Stimulated activated CD8-positive, alpha-beta memory T cell treated with anti-CD3 and anti-CD28 coated beads, Interleukin-7, amount 100 ng/mL, for 48 hours (primary cell): ENCODE measurements at places on chromosomes 1 and 21.

DNA sequence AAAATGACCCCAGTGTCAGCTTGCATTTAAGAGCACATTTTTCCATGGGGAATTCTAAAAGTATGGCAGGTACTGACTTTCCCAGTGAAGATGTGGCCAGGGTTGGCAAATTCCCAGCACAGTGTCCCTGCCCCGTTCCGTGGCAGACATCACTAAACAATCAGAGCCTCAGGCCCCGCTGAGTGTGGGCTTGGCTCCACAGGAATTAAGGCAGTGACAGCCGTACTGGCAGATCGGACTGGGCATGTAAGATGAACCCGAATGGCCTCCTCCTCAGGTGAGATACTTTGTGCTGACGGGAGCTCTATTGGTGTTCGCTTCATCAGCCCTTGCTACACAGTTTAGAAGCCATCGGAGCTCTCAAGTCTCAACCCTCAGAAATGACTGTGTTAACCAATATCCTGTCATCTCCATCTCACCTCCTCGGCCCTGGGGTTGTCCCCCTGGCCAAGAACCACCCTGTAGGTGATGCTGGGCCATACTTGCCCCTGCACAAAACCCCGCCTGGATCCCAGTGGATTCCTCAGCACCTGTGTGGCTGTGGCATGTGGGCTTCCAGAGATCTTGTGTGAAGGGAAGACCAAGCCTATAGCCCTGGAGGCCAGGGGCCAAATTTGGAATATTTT, 29.0 kb upstream of the ABCG1 start:
- no peak for DNase-seq

DNA sequence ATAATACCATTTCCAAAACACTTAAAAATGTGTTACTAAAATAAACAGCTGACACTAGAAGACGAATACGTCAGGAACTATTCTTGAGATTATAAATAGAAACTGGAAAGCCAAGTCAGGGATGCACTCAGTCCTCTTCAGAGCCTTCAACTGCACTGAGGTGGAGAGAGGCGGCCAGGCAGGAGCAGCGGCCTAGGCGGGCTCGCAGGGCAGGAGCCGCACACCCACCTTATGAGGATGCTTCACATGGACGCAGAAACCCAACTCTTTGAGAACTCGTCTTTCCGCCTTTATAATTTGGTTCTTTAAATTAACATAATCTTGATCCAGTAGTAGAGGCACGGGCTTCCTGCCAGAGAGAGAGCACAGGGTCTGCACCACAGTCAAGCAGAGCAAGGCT, 4.0 kb downstream of the CCNL2 start:
- no peak for DNase-seq

- DNase-seq = no peak
These were observed 64.5 kb upstream of the SPATA6 start for GRCh38 chr1:48536477-48536876.

- peak; percentile 74 for DNase-seq
These were observed 66.7 kb upstream of the VAMP3 start for GRCh38 chr1:7704214-7705047.

DNA sequence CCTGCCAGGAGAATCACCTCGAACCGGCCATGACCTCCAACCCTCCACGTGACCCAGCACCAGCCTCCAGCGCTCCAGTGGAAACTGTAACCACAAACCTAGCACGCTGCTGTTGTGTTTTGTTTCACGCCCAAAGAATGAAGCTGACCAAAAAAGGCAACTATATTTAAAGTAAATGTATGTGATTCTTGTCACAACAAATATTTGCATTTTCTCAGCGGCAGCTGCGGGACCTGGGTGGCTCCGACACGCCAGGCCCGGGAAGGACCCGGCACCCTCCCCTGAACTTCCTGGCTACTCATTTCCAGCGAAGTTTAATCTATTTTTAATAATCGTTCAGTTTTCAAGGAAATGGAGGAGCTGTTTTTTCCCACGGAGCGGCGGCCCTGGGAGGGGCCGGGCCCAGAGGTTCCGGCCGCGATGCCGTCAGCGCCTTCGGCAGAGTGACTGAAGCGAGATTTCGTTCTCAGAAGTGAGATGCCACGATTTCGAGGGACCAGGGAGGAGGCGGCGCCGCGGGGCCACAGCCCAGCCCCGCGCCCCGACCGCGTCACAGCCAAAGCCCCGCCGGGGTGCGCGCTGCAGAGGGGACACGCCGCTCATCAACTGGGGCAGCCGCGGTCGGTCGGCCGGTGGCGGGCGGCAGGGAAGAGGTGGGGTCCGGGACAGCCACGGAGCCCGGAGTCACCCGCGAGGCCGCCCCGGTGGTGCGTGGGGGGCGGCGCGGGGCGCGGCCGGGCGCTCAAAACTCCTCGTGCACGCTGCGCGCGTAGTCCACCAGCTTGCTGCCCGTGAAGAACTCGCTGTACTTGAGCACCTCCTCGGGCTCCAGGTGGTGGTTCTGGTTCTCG, 3.0 kb upstream of the TNFRSF4 start:
- no peak for DNase-seq

GRCh38 chr1:79196211-79196610, 189.7 kb upstream of the ADGRL4 start:
- no peak for DNase-seq
